ENCODE measurements at places on chromosomes 4 and X.

DNA sequence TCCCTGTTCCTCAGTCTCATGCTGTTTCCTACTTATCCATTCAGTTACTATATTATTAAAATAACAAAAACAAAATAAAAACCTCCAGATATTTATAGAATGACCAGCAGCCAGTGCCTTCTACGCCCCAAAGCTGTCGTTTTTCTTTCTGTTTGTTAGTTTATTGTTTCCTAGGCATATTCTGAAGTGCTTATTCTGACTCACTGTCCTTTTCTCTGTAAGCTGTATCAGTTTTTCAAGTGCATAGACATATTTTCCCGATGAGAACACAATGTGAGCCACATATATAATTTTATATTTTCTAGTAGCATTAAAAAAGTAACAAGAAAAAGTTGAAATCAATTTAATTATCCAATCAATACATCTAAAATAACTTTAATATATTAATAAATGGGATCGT lies 2158.6 kb upstream of the TENM3 start:
- no peak for DNase-seq

DNA sequence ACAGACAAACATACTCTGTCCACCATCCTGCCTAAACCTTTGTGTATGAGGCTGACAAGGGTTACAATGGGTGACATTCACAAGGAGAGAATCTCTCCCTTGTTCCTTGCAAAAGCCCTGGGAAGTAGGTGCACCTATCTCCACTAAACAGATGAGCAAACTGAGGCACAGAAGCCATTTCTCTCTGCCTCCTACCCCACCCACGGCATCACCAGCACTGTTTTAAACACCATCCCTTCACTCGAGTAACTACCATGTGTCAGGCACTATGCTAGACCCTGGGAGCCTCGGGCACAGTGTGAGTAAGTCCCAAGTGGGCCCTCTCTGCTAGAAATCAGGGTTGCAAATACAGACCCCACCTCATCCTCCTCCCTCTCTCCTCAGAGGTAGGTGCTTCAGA lies 899 bp downstream of the LYAR start:
- DNase-seq: no peak

DNA sequence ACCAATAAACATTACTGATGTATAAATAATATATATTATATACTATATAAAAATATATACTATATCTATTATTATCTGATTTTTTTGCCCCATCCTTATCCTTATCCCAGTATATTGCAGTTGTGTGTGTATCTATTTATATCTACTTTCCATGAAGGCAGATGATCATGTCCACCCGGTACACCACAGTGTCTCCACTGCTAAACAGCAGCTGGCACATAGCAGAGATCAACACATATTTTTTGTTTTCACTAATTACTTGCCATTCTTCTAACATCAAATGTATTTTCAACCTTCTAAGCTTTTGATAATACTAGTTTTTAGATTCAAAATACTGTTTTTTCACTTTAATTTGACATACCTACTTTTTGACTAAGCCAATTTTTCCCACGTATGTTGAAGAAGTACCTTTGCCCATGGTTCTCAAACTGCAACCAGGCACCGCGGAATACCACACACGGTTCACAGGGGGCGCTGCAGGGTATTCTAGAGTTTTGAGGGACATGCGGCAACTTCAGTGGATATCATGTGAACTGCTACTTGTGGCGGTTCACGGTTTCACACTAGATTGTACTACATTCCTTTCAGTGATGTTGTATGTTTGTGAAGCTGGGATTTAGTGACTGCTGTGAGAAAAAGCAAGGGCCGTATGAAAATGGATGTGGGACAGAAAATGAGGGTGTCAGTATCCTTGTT lies 182.5 kb upstream of the NPY2R start:
- DNase-seq: no peak

DNA sequence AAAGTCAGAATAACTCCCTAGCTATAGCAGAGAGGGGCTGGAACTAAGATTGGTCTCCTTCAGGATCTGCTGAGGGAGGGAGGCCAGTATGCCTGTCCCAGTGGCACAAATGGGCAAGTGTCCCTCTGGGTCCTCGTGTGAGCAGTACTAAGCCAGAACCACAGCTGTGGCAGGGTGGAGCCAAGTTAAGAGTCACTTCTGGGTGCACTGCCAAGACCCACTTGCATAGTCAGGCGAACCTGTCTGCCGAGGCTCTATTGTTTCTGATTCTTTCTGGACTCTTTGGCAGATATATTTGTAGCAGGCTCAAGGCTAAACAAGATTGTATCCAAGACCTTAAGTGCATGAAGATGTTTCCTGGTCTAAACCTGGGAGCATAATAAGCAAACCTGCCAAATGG lies 1123.7 kb upstream of the POU3F4 start:
- no peak for DNase-seq

DNA sequence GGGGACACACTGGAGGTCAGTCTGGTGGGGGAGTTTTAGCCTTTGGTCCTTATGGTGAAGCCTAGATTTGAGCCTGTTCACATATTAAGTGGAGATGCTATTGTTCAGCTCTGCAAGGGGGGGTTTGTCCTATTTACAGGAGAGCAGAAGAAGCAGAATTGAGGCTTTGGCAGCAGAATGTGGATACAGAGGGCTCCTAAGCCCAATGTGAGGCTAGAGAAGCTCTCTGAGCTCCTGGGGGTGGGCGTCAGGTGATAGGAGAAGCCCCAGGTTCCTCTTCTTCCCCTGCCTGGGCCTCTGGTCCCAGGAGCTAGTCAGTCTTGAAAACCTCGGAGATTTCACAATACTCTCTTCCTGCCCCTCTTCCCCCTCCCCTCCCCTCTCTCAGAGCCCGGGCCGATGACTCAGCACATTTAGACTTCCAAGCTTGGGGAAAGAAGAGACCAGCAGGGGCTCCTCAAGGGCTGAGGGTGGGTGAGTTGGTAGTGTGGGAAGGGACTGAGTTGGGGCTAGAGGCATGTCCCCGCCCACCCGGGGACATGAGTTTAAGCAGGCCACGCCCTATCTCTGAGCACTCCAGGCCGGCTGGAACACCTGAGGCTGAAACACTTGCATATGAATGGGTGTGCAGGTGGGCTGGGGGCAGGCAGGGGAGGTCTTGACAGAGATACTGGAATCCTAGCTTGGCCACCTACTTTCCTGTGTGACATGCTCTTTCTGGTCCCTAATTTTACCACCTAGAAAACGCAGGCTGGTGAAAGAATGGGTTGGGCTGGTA lies 3.4 kb downstream of the TFE3 start:
- DNase-seq: peak; percentile 69

GRCh38 chr4:165740911-165741310 lies 132.1 kb upstream of the TLL1 start:
- DNase-seq: no peak

GRCh38 chrX:108163333-108164082 lies 71.9 kb downstream of the ATG4A start:
- no peak for DNase-seq

GRCh38 chr4:8282742-8283141 lies 13.2 kb downstream of the HTRA3 start:
- DNase-seq: no peak

DNA sequence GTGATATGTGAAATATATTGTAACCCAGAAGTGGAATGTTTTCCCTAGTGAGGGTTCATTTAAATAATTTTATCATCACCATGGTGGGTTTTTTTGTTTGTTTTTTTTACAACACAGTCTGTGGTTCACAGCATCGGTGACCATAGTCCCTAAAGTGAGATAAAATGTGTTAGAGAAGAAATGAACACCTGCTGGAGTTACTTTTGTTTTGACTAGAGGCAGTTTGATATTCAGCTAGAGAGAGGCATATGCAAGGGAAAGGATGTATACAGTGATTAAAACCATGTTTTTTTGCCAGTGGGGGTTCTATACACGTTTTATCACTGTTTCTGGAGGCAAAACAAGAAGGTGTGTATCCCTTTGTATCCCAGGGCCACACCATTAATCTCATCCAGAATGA lies 541.5 kb downstream of the PCDH7 start:
- DNase-seq: no peak

DNA sequence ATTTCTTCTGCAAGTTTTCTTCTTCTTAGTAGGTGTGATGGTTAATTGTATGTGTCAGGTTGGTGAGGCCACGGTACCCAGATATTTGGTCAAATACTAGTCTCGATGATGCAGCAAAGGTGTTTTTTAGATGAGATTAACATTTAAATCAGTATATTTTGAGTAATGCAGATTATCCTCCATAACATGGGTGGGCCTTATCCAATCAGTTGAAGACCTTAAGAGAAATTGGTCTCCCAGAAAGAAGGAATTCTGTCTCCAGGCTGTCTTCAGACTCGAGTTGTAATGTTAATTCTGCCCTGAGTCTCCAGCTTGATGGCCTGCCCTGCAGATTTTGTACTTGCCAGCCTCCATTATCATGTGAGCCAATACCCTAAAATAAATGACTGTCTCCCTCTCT lies 122.5 kb upstream of the TSPAN5 start:
- DNase-seq: no peak

- no peak for DNase-seq
Observed at GRCh38 chr4:147303873-147304229, 177.0 kb upstream of the EDNRA start.

GRCh38 chr4:2930758-2931511 lies 32.3 kb downstream of the NOP14 start:
- DNase-seq: no peak

DNA sequence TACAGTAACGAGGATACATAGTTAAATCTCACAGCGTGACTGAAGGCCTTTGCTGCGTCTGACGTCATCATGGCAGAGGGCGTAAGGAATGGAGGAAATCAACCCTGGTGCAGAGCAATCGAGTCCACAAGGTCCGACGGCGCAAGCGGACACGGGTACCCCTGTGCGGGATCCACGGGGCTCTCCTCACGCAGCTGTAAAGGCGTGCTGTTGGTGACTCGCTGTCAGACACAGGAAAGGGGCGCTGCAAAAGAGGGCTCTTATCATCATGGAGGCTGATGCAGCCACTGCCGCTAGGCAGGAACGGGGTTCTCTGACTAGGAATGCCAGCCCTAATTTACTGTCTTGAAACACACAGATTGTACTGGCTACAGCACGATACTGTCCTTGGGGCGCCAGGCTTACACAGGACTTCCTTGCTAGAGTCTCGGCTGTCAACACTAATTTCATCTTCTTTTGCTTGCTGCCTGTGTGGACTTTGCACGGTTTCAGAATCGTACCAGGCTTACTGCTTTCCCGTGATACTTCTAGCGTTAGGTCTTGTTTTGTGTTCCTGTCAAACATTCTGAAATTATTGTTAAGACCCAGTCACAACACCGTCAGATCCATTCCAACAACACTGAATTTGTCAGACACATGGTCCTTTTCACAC lies 13.6 kb downstream of the RNF212 start:
- no peak for DNase-seq

DNA sequence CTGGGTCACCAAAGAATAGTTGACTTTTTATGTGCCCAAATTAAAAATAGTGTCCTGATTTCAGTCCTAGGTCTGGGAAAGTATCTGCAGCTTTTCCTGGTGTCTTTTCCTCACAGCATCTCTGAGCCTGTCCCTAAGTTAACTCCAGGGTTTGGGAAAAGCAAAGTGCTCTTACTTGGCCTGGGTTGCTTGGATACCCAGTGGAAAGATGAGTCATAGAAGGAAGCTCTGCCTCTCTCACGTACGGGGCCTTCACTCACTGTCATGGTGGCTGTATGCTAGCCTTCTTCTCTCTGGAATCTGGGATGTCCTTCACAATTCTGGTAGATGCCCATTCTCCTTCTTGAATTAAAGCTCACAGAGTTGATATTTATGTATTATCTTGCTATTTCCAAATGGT lies 607.3 kb downstream of the ANKRD50 start:
- DNase-seq: no peak

GRCh38 chrX:120653000-120653399 lies 23.1 kb upstream of the C1GALT1C1 start:
- DNase-seq: no peak

GRCh38 chr4:120009731-120010130 lies 56.9 kb downstream of the MAD2L1 start:
- peak; percentile 55 for DNase-seq

- DNase-seq: no peak
Observed at GRCh38 chr4:57905965-57906364, 795.8 kb upstream of the IGFBP7 start.

DNA sequence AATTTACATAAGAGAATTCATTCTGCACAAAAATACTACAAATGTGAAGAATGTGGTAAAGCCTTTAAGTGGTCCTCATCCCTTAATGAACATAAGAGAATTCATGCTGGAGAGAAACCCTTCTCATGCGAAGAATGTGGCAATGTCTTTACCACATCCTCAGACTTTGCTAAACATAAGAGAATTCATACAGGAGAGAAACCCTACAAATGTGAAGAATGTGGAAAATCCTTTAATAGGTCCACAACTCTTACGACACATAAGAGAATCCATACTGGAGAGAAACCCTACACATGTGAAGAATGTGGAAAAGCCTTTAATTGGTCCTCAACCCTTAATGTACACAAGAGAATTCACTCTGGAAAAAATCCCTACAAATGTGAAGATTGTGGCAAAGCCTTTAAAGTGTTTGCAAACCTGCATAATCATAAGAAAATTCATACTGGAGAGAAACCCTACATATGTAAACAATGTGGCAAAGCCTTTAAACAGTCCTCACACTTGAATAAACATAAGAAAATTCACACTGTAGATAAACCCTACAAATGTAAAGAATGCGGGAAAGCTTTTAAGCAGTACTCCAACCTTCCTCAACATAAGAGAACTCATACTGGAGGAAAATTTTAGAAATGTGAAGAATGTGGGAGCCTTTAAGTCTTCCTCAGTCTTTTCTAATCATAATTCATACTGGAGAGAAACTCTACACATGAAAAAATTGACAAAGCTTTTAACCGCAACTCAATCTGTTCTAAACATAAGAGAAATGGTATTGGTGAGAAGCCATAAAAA lies 37.4 kb downstream of the ZNF718 start:
- no peak for DNase-seq

- no peak for DNase-seq
Observed at GRCh38 chr4:47926667-47927258, 12.4 kb upstream of the NFXL1 start.

DNA sequence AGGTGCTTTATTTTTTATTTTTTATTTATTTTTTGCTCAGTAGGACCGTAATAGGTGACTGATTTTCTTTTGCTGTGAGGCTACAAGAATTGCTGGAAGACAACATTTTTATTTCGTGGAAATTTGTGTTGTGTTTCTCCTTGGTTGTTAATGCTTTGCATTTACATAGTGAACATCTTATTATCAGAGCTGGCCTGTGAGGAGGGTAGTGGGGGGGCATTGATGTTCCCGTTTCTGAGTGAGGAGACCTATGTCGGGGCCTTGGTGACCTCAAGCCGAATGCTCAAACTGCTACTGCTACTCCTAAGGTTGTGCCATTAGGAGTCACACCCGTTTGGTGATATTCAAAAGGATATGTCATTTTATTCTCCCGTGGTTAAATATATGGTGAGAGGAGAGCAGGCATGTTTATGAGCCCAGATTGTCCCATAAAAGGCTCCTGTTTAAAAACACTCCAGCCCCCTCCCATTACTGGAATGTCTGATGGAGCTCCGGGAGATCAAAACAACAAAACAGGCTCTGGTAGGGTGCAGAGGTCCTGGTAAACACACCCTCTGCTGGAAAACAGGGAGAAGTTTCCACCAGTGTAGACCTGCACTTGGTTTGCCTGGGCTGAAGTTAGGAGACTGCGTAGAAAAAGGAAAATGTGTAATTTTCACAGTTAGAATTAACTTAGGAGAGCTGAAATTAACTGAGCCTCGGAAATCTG lies 5.6 kb downstream of the PDGFRA start:
- no peak for DNase-seq

- DNase-seq: no peak
Observed at GRCh38 chr4:173526724-173527102, 3.3 kb downstream of the HAND2 start.
